B cell (primary cell): ENCODE measurements at places on chromosomes 3 and 15.

- DNase-seq = no peak
Measured at GRCh38 chr3:127183931-127184869, 8.7 kb upstream of the PRR23E start.

DNA sequence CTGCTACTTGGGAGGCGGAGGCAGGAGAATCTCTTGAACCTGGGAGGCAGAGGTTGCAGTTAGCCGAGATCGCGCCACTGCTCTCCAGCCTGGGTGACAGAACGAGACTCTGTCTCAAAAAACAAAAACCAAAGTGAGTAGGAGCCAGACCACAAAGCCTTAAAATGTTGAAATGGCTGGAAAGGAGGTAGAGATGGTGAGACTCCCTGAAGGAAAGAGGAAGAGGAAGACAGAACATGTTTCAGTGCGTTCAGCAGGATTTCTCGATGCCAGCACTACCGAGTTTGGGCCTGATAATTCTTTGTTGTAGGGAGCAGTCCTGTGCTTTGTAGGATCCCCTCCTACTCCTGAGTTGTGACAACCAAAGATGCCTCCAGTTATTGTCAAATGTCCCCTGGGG is 189.9 kb downstream of the AKAP13 start:
- no peak for DNase-seq

GRCh38 chr3:172516318-172517214 is 6.7 kb downstream of the TNFSF10 start:
- no peak for DNase-seq

DNA sequence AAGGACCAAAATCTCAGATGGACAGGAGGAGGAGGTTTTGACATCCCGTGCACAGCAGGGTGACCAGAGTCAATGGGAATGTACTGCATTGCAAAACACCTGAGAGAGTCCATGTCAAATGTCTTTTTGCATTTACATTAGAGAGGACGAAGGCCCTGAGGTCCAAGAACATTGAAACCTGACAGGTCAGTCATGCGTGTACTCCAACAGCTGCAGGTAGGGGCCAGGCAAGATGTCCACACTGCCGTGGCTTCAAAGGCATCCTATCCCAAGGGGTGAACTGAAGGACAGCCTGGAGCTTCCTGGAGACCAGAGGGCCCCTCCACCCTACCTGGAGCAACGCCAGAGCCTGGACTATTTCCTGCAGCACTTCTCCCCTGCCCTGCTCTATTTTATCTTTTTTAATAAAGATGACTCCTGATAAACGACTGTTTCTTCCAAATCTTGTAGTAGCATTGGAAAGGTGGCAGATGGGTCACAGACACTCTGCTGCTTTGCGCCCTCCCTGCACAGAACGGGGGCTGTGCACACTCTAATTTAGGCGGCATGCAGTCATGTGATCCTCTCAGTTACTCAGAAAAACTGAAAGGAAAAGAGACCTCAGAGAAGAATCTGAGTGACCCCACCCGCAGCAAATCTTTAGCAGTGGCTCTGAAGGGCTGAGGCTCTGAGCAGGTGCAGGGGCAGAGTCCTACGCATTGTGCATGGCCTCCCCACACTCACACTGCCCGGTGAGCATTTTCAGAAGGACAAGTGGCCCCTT is 68.2 kb downstream of the HMCES start:
- no peak for DNase-seq

DNA sequence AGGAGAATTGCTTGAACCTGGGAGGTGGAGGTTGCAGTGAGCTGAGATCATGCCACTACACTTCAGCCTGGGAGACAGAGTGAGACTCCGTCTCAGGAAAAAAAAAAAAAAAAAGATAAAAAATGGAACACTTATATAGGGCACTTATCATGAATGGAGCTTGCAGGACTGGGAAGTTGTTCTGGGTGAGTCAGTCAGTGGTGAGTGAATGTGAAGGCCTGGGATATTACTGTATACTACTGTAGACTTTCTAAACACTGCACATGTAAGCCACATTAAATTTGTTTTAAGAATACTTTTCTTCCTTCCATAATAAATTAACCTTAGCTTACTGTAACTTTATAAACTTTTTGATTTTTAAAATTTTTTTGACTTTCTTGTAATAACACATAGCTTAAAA is 59.8 kb downstream of the SFMBT1 start:
- DNase-seq = no peak

GRCh38 chr3:146813496-146813895 is 208.3 kb upstream of the PLSCR5 start:
- no peak for DNase-seq

DNA sequence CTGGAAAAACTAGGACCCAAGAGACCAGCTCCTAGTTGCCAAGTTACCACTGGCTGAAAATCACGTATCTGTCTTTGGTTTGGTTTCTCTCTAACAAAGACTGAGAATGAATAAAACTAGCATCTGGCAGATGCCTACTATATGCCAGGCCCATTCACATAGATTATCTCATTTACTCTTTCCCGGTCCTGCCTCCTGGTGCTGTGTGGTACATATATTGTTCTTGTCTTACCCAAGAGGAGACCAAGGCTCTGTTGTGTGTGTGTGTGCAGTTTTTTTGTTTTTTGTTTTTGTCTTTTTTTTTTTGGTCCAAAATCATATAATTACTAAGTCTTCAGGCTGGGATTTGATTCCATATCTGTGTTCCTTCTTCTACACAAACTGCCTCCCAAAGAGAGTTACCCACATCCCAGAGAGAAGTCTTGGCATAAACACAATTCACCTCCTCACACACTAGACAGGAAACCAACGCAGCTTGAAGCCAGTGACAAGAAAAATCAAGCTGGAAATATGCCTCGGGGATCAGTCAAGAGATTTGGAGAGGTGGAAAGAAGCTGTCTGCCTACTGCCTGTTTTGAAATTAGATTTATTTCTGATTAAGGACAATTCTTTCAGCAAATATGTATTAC is 891 bp downstream of the AHSG start:
- no peak for DNase-seq

GRCh38 chr3:52912885-52913731 is 15.8 kb upstream of the STIMATE start:
- DNase-seq = no peak

- DNase-seq = no peak
Measured at GRCh38 chr15:23518104-23518503, 47.4 kb upstream of the MKRN3 start.

DNA sequence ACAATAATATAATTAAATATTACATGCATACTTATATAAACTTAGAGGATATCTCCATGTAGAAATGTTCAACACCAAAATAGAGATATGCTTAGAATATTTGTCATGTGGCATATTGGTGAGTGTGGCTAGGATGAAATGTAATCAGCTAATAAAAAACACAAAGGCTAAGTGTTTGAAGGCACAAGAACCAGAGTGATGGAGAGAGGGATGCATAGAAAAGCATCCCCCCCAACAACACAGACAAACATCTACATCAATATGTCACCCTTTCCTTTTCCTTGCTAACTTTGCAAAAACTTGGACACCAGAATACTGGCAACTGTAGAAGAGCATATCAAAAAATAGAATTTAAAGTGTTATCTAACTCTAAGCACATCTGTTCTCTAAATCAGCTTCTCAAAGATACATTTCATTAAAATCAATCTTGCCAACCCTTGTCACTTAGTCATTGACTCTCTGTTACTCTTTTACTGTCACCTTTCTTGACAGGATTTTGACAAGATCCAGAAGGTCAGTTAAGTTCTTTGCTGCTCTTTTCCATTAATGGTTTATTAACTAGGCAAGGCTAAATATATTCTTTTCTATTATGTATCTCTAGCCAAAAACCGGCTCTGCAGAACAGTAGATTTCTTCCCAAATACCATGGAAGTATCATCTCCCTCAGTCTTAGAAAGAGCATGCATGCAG is 695.9 kb downstream of the OTOL1 start:
- DNase-seq = no peak

GRCh38 chr3:55668359-55668758 is 181.3 kb upstream of the WNT5A start:
- DNase-seq = no peak

- DNase-seq = no peak
Measured at GRCh38 chr3:132362329-132362728, 45.1 kb downstream of the ACP3 start.

GRCh38 chr15:63893866-63894661 is 60.3 kb upstream of the HERC1 start:
- no peak for DNase-seq

- DNase-seq = no peak
Measured at GRCh38 chr3:14389716-14390115, 12.7 kb upstream of the SLC6A6 start.

DNA sequence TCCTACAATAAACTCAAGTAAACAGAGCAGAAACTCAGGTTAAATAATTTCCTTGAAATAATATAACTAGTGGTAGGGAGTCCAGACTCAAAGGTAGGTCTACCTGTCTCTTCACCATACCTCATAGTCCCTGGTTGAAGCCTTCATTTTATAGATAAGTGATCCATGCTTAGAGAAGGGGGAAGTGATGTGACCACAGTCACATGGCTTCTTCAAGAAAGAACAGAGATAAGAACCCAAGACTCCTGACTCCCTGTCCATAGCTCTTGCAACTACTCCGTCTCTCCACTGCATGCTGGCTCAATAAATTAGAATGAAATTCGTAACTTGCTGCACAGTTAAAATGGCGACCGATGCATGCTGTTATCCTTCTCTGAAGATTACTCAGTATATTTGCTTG is 11.0 kb upstream of the C15orf61 start:
- DNase-seq = no peak

GRCh38 chr3:62454916-62455315 is 81.6 kb upstream of the FEZF2 start:
- no peak for DNase-seq

DNA sequence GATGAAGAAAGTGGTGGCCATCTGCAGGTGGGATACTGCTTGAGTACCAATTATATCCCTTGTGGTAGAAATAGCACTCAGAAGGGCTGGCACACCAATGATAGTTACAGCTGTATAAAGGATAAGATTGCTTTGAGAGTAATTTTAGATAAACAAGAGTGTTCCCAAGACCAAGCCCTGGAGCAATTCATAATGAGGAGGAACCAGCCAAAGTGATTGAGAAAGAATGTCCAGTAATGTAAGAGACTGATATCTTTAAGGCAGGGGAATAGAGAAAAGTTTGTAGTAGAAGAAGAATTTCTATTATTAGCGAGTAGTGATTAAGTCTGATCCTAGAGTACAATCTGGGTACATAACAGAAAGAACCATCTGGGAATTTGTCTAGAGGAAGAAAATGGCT is 945.1 kb downstream of the OTOL1 start:
- no peak for DNase-seq

DNA sequence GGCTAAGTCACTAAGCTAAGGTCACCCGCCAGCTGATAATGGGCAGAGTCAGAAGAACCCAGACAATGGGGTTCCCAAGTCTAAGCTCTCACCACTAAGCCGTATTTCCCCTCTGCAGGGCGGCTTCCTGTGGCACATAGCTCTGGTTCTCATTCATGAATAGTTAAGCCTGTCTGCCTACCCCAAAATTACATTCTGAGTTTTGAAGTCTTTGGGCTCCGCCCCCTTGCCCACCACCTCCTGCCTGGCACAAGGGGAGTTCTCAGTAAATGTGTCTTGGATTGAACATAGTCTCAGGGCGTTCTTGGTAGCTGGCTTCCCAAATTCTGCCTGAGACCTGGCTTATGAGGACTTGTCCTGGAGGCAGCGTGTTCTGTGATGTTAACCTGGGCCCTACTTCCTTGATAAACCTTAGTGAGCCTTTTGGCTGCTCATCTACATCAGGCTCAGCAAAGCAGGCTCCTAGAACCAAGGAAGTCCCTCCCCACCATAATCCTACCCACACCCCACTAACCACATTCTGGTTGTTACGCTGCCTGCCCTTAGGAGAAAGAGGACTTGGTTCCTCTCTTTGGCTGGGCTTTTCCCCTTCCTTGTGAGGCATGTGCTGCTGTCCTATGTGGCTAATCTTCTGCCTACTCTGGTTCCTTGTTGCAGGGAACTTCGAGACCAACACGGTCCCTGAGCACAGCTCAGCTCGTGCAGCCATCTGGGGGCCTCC is 54.9 kb downstream of the STARD5 start:
- DNase-seq = no peak

- DNase-seq = no peak
Measured at GRCh38 chr15:72086920-72087648, 30.9 kb downstream of the MYO9A start.

GRCh38 chr3:64244011-64244942 is 19.0 kb upstream of the PRICKLE2 start:
- DNase-seq = no peak

- no peak for DNase-seq
Measured at GRCh38 chr15:26084771-26085170, 221.6 kb upstream of the ATP10A start.

DNA sequence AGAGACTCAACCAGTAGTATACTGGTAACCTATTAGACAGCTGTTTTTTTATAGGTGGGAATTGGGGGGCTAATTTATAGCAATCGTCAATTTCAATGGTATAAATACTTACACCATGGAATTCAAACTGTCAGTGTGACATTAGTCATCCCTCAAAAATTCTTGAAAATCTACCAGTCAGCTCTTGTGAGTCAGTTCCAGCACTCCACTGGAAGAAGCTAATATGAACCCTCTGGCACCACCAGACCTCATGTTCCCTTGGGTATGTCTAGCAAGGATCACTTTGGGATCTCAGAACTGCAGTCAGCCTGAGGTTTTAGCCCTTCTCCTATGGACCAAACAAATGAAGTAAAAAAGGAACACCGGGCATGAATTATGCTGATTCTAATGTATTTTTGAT is 11.8 kb upstream of the UACA start:
- no peak for DNase-seq

DNA sequence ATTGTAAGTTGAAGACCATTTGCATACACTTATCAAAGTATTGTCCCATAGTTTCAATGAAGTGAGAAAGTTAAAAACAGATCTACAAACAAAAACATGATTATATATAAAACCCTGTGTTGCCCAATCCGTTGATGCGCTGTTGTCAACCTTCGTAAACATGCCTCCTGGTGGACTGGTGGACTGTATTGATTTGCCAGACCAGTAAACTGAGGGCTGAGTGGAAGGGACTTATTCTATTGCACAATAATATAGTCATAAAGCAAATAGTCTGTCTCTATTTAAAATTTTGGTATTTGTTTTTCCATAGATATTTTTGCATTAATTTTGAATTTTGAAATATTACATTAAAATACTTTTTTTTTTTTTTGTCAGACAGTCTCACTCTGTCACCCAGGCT is 102.5 kb downstream of the GAP43 start:
- DNase-seq = no peak

GRCh38 chr3:24043985-24044384 is 98.9 kb downstream of the NR1D2 start:
- no peak for DNase-seq

GRCh38 chr3:64141476-64141875 is 83.8 kb downstream of the PRICKLE2 start:
- DNase-seq = no peak

- peak; percentile 15 for DNase-seq
Measured at GRCh38 chr3:130850044-130850797, 43.7 kb upstream of the ATP2C1 start.

GRCh38 chr15:71249986-71250385 is 134.7 kb downstream of the THSD4 start:
- no peak for DNase-seq

GRCh38 chr15:47439146-47440111 is 277.9 kb upstream of the SEMA6D start:
- no peak for DNase-seq

GRCh38 chr3:117434661-117435412 is 725.3 kb downstream of the TUSC7 start:
- DNase-seq = no peak

- DNase-seq = no peak
Measured at GRCh38 chr3:165359005-165359404, 162.8 kb upstream of the SLITRK3 start.

GRCh38 chr3:126170073-126170777 is 10.2 kb downstream of the ALDH1L1 start:
- no peak for DNase-seq
